ENCODE measurements at places on chromosomes 2 and 18.

- H3K27me3 ChIP-seq, result no peaks in the 10 kb centered on the region
- no peaks in the 10 kb centered on the region for H3K36me3 ChIP-seq
- H3K4me1 ChIP-seq, result peaks cover 95% of the 10 kb centered on the region
- H3K27ac ChIP-seq, result peak overlapping the region; percentile 100
- DNase-seq, result no peak
- H3K4me3 ChIP-seq, result peak overlapping the region; percentile 39
Observed at GRCh38 chr2:234963773-234964615, 12.2 kb downstream of the SH3BP4 start.

- no peaks in the 10 kb centered on the region for H3K27me3 ChIP-seq
- DNase-seq, result no peak
- no peak overlapping the region for H3K27ac ChIP-seq
- no peaks in the 10 kb centered on the region for H3K36me3 ChIP-seq
- no peak overlapping the region for H3K4me3 ChIP-seq
Observed at GRCh38 chr2:172342078-172342477, 85.3 kb upstream of the ITGA6 start.

- H3K27ac ChIP-seq, result no peak overlapping the region
- H3K27me3 ChIP-seq, result no peaks in the 10 kb centered on the region
- H3K36me3 ChIP-seq, result no peaks in the 10 kb centered on the region
- DNase-seq, result no peak
- peaks cover 4% of the 10 kb centered on the region for H3K4me1 ChIP-seq
Observed at GRCh38 chr2:219291394-219291793, 12.2 kb downstream of the DNAJB2 start.

DNA sequence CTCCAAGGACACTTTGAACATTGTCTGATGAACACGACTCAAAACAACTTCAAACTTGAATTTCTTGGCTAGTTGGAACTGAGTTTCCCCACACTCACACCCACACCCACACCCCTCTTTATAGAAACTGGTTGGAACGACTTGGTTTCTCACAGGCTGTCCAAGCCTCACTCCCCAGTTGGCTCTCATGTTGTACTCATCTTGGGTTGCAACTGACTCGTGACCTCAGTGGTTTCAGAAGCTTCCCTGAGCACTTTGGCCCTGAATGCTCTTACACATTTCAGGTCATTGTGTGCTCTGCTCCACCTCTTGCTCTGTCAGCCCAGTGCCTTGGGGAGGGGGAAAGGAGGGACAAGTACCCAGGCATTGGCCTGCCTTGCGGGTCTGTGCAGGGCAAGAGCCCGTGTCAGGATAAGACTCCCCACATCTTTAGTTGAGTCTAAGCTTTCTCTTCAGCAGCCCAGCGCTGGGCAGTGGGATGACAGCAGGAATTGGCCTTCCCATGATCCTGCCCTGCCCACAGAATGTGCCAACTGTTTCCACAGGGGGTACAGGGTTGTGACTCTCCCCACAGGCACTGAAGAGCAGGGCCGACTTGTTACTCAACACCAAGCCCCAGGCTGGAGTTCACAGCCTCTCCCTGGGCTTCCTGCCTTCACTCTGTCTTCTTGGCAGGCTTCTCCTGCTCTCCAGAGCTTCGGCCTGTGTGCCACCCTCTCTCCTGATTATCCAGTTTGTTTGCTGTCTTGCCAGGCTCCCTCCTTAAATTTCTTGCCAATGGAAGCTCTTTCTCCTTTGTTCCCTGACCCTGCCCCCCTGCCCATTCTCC is 104.6 kb downstream of the RTN4 start:
- no peaks in the 10 kb centered on the region for H3K27me3 ChIP-seq
- no peaks in the 10 kb centered on the region for H3K36me3 ChIP-seq
- H3K4me1 ChIP-seq, result no peaks in the 10 kb centered on the region
- no peak overlapping the region for H3K4me3 ChIP-seq

- peaks cover 1% of the 10 kb centered on the region for H3K4me1 ChIP-seq
- H3K27me3 ChIP-seq, result no peaks in the 10 kb centered on the region
Observed at GRCh38 chr2:218329027-218329825, 27.4 kb upstream of the CATIP start.

GRCh38 chr2:47303341-47304148 is 99.4 kb upstream of the MSH2 start:
- H3K27ac ChIP-seq, result no peak overlapping the region
- H3K27me3 ChIP-seq, result no peaks in the 10 kb centered on the region

- no peak overlapping the region for H3K27ac ChIP-seq
- H3K36me3 ChIP-seq, result no peaks in the 10 kb centered on the region
- no peak for DNase-seq
- H3K27me3 ChIP-seq, result no peaks in the 10 kb centered on the region
Observed at GRCh38 chr2:223047260-223047761, 4.7 kb upstream of the KCNE4 start.

- H3K27ac ChIP-seq, result no peak overlapping the region
- H3K4me1 ChIP-seq, result no peaks in the 10 kb centered on the region
- H3K36me3 ChIP-seq, result no peaks in the 10 kb centered on the region
- no peak overlapping the region for H3K4me3 ChIP-seq
- DNase-seq, result no peak
- H3K27me3 ChIP-seq, result no peaks in the 10 kb centered on the region
Observed at GRCh38 chr18:42230636-42231035, 275.6 kb downstream of the PIK3C3 start.

DNA sequence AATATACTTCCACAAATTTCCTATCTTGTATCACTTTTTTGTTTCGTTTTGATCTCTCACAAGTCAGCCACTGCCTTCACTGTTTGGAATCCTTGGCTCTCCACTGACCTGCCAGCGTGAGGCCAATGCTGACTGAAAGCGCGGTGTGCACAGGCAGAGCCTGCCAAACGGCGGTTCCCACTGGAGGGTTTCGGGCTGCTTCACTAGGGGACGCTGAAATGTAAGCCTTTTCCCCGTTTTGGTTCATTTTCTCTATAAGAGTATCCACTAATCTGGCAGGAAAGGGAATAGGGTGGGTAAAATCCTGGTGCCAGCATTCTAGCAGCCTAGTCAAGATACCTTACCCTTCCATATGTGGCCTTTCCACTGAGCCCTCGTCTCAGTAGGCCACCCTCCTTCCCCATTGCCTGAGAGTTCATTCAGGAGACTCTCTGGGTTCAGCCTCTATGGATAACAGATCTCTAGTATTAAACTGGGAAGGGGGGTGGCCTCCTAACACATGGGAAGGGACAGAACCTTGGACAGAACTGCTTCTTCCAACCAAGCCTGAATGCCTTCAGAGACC is 91.5 kb downstream of the DYM start:
- H3K36me3 ChIP-seq, result no peaks in the 10 kb centered on the region
- H3K4me3 ChIP-seq, result no peak overlapping the region
- DNase-seq, result no peak
- H3K27ac ChIP-seq, result no peak overlapping the region

DNA sequence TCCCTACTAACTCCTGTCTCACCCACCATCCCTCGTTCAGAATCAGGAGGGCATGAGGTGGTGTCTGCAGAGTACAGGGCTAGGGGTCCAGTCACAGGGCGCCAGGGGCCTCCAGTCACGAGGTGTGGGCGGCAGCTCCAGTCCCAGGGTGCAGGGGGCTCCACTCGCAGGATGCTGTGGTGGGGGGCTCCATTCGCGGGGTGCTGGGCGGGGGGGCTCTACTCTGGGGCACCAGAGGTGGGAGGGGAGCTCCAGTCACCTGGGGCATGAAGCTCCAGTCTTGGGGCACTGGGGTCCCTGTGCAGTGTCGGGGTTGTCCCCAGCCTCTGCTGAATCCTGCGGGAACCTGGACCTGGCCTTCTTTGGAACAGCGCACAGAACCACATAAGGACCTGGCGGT is 66.0 kb downstream of the EIPR1 start:
- H3K36me3 ChIP-seq, result no peaks in the 10 kb centered on the region
- H3K27me3 ChIP-seq, result no peaks in the 10 kb centered on the region
- H3K4me1 ChIP-seq, result no peaks in the 10 kb centered on the region
- no peak for DNase-seq
- no peak overlapping the region for H3K27ac ChIP-seq

DNA sequence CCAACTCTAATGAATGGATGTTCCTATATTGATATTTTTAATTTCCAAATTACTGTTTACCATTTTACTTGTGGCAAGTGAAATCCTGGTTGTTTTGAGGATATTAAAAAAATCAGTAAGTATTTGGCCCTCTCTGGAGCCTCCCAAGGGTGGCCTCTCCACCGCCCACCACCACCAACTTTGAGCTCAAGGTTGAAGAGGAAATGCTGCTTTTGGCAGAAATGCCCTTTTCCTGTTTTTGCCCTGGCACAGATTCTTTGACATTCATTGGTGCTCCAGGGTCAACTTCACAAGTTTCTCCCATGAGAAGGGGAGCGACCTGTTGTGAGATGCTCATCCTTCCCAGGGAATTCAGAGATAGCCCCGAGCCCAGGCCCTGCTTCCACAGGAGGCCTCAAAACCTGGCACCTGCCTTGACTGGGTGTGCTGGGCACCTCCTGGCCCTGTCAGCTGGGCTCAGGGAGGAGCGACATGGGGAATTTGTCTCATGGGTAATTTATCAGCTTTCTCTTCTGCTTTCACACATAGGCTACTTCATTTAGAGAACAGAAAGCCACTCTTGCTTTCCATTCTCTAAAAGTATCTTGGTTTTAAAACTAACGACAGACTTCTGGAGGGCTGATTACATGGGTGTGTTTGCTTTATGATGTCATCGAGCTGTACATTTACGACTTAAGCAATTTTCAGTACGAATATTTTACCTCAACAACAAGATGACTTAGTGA is 6.9 kb downstream of the CD8A start:
- H3K4me3 ChIP-seq, result no peak overlapping the region
- peaks cover 2% of the 10 kb centered on the region for H3K27me3 ChIP-seq
- H3K27ac ChIP-seq, result no peak overlapping the region
- H3K4me1 ChIP-seq, result no peaks in the 10 kb centered on the region
- no peaks in the 10 kb centered on the region for H3K36me3 ChIP-seq

- H3K4me1 ChIP-seq, result no peaks in the 10 kb centered on the region
- no peak overlapping the region for H3K27ac ChIP-seq
- no peak overlapping the region for H3K4me3 ChIP-seq
Observed at GRCh38 chr18:67483237-67483636, 33.3 kb downstream of the DSEL start.

DNA sequence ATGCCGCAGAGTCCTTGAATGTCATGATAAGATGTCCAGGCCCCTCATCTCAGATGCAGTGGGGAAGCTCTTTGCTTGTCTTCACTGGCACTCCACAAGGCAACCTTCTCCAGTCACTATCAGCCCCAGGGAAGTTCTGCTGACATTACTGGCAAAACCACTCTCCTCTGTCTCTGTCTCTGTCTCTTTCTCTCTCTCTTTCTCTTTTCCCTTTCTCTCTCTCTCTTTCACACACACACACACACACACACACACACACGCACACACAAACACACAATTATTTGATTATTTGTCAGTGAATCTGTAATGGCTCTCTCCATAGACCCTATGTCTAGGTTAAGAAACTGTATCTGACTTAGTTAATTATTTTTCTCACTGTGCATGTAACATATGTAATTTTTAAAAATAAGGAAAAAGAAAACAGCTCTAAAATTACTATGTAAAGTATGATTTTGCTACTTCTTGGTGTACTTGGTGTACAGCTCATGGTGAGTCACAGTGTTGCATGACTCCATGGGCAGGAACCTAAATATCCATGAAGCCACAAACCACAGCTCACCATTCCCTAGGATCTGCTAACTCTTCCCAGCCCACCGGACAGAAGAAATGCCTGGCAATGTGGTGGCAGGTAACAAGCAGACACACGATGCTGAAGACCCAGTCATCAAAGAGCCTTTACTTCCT is 594.9 kb upstream of the ID2 start:
- no peak overlapping the region for H3K27ac ChIP-seq
- no peak for DNase-seq

- H3K4me3 ChIP-seq, result no peak overlapping the region
- no peak overlapping the region for H3K27ac ChIP-seq
- DNase-seq, result no peak
- H3K27me3 ChIP-seq, result no peaks in the 10 kb centered on the region
Observed at GRCh38 chr2:29749843-29750242, 171.5 kb downstream of the ALK start.

GRCh38 chr2:68108120-68108519 is 45.3 kb upstream of the C1D start:
- no peaks in the 10 kb centered on the region for H3K4me1 ChIP-seq

DNA sequence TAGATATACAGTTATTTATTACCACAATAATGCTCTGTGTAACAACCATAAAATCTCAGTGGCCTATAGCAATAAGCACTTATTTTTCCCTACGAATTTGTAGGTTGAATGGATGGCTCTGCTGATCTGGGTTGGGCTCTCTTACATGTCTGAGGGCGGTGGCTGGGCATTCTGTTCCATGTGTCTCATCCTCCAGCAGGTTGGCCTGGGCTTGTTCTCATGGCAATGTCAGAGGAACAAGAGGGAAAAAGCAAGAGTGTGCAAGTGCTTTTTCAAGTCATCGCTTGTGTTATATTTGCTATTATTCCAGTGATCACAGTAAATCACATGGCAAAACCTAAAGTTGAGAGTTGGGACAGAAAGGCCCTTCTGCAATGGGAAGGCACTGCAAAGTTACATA is 30.4 kb upstream of the MYO3B start:
- DNase-seq, result no peak
- no peaks in the 10 kb centered on the region for H3K27me3 ChIP-seq
- no peak overlapping the region for H3K27ac ChIP-seq
- H3K4me1 ChIP-seq, result no peaks in the 10 kb centered on the region
- H3K4me3 ChIP-seq, result no peak overlapping the region

DNA sequence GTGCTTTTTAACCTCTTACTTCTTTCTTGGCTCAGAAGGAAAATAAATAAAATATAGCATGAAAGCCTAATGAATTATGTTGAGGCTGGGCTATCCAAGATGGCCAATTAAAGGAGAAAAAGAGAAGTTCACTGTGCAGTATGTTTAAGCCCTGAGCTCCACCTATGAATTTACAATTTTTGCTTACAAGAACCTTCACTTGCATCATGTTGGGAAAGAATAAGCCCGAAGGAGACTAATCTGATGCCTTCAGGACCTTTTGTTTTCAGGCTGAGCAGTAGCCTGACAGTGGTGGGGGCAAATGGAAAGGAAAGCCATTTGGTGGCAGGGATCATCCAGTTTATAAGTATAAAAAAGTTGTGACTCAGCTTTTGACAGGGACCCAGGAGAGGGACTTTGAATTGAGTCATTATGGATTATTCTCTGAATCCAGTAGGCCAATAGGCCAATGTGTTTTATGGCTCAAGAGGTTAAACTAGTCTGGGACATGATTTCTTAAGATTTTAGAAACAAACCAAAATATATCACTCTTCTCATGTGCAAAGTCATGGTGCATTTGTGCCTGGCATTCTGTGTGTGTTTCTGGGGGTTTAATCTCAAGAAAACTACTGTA is 56.9 kb downstream of the E2F6 start:
- no peak for DNase-seq
- no peak overlapping the region for H3K4me3 ChIP-seq
- no peaks in the 10 kb centered on the region for H3K27me3 ChIP-seq
- H3K4me1 ChIP-seq, result peaks cover 9% of the 10 kb centered on the region
- no peaks in the 10 kb centered on the region for H3K36me3 ChIP-seq
- H3K27ac ChIP-seq, result no peak overlapping the region

- no peak overlapping the region for H3K27ac ChIP-seq
- no peak for DNase-seq
- no peaks in the 10 kb centered on the region for H3K36me3 ChIP-seq
- no peak overlapping the region for H3K4me3 ChIP-seq
Observed at GRCh38 chr2:104539649-104540048, 314.3 kb upstream of the POU3F3 start.

- H3K36me3 ChIP-seq, result no peaks in the 10 kb centered on the region
- H3K27ac ChIP-seq, result no peak overlapping the region
- DNase-seq, result no peak
Observed at GRCh38 chr18:9482790-9483189, 7.5 kb downstream of the RALBP1 start.
